Amniotic stem cell (primary cell): ENCODE measurements at places on chromosomes 12 and 14.

DNA sequence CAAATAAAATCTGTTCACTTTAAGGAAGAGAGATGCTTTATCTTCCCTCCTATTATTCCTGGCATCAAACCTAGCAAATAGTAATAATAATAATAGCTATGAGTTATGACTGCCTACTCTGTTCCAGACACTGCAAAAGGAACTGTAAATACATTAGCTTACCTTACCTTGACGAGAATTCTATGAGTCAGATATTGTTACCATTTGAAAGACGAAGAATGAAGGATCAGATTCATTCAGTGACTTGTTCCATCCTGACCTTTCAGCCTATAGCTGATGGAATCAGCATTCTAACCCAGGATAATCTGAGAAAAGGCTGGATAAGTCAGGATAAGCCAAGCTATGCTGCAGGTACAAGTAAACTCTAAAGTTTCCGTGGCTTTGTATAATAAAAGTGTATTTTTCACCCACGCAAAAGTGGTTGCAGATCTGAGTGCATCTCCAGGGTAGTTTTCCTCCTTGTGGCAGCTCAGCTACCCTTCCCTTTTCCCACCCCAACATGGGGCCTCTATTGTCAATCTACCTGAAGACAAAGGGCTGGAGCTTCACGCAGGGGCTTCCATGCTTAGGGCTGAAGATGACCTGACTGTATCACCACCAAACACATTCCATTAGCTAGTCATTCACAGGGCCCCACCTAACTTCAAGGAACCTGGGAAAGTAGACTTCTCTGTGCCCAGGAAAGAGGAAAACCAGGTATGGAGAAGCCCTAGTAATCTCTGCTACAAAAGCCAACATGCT is 57.2 kb upstream of the CCND2 start:
- DNase-seq: no peak

- no peak for DNase-seq
Observed at GRCh38 chr12:91912178-91912577, 233.5 kb downstream of the BTG1 start.

GRCh38 chr14:69987406-69988121 is 108.3 kb downstream of the SMOC1 start:
- DNase-seq: no peak

DNA sequence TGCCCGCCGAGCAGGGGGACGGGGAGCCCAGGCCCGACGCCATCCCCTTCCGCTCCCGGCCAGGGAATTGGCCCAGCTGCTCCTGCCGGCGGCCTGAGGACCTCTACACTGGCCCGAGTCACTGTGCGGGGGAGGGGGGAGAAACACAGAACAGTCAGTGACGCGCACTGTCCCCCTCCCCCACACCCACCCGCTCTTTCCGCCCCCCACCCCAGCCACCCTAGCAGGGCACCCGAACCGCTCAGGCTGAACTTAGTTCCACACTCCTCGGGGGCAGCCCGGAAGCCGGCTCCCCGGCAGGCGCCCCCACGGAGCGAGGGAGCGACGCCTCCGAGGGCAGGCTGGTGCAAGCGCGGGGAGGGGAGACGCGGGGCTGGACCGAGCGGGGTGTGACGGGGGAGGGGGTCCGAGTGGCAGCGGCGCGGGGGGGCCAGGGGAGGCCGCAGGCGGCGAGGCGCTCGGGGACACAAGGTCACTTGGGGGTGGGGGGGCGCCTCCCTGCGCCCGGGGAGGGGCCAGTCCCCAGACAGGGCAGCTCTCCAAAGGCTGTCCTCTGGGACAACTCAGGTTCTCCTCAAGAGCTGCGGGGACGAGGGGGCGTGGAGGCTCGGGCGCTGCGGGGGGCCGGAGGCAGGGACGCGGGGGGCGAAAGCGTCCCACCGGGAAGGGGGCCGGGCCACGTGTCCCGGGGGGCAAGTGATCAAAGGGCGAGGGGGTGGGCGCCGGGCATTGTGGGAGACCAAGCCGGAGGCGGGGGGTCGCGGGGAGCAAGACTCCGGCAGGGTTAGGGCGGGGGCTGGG is 648 bp downstream of the CHD4 start:
- DNase-seq: no peak

DNA sequence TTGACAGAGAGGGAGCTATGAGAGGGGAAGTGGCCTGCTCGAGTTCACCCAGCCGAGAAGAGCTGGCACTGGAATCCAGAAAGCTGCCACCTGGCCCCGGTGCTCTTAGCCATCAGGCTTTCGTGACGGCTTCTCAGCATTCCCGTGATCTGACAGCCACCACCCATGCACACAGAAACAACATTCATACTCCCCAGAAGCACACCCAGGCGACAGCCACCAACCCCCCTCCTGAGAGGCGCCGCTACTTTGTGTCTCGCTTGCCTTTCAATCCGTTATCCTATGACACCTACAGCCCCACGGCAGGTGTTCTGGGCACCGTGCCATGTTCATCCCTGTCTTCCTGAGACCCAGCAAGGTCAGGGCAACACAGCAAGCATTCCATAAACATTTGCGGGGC is 31.4 kb downstream of the PSMC1 start:
- DNase-seq: no peak

DNA sequence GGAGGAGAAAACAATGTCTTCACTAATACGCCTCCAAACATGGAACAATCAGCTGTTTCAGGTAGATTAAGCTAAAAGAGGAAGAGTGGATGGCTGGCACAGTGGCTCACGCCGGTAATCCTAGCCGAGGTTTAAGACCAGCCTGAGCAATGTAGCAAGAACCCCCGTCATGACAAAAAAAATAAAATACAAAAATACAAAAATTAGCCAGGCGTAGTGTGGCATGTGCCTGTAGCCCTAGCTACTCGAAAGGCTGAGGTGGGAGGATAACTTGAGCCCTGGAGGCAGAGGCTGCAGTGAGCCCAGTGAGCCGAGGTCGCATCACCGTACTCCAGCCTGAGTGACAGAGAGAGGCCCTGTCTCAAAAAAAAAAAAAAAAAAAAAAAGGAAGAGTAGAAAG is 1.2 kb upstream of the MED13L start:
- DNase-seq: no peak

DNA sequence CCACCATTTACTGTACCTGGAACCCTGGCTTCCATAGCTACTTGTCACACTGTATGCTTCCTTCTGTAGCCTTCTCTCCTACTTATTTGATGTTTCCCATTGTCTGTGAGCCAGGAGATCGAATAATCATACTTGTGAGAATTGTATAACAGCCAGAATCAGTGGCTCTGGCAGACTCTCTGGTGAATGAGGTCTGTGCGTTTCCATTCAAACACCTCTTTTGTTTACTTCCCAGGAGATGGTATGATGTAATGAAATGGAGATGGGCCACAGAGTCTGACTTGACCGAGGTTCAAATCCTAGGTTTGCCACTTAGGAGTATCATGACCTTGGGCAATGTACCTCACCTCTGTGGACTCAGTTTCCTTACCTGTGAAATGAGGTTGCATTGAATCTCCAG is 35.7 kb upstream of the CLMN start:
- DNase-seq: no peak

GRCh38 chr14:104892531-104893434 is 27.7 kb downstream of the CEP170B start:
- DNase-seq: no peak

DNA sequence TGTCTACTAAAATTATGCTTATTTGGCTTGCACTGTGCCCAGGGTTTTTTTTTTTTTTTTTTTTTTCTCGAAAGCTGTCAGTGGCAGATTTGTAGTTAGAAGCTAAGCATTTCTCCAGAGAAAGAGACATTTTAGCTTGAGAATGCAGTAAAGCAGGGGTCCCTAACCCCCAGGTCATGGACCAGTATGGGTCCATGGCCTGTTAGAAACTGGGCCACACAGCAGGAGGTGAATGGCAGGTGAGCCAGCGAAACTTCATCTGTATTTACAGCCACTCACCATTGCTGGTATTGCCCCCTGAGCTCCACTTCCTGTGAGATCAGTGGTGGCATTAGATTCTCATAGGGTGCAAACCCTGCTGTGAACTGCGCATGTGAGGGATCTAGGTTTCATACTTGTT is 73.7 kb downstream of the TMTC2 start:
- no peak for DNase-seq

DNA sequence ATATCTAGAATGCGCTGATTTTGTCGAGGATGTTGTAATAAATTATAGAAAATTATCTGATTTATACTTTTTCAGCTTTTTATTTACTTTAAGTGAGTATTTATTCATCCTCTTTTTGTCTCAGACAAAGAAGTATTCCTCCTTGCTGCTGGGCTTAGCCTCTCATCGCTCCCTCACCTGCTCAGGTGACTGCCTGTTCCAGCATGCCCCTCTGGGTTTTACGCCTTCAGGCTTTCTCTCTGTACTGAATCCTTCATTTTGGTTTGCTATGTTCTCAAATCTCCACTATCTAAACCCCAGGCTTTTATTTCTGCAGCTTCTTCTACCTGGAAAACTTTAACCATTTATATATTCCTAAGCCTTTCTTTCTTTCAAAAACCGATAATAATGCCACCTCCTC is 1650.9 kb upstream of the SEL1L start:
- DNase-seq: no peak

DNA sequence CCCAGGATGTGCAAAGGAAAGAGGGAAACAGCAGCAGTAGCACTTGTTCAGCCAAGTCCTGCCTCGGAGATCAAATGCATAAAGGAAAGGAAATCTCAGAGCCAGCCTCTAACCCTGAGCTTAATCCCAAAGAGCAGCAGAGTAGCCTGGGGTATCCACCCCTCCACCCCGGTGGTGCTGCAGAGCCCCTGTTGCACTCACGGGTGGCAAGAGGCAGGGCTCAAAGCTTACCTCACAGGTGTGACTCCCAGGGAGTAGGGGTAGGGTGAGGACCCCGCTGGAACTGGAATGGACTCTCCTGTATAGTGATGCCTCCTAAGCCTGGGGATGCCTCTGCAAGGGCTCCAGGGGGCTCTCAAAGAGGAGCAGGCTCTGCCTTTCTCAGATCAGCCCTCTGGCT is 211.1 kb downstream of the CACNA1C start:
- no peak for DNase-seq
